ENCODE measurements at places on chromosomes 6 and 20.

DNA sequence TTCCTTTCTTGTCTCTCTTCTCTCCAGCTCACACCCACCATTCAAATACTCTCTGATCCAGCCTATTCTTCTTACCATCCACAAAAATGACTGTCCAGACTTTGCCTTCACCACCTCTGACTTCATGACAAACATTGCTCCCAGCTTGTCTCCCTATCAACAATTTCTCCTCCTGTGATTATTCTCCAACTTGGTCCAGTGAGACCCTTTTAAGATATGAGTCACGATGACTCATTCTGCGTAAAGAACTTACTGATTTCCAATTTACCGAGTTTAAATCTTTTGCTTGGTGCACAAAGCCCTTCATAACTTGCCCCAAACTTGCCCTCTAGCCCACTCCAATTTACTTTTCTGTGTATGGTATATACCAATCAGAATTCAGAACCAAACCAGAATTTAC, 833.2 kb downstream of the MAFB start:
- DNase-seq: no peak

GRCh38 chr6:108250240-108250866, 10.5 kb downstream of the SNX3 start:
- DNase-seq: peak; percentile 37

- peak; percentile 78 for DNase-seq
Measured at GRCh38 chr6:143575440-143575839, 63.9 kb upstream of the FUCA2 start.

DNA sequence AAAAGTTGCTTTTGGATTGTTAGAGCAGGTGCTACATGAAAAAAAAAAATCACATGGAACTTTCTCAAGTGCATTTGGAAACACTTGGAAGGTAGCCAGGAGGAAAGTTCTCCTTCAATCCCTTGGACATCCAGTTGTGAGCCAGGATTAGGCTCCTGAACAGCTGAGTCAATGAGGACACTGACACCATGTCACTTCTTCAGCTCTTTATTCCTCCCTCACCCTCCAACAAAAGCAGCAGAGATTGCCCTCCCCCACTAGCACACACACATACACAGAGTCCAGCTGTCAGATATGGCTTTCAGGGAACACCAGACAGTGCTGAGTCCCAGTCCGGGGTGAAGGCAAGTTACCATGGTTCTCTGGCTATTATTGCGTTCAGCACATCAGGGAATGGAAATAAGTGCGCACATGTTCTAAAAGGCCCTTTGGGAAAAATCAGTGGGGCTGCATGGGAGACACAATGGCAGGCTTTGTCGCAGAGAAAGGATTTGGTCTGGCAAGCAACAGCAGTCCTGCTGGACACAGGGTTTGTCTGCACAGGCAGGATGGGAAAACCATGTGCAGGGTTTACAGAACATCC, 124.7 kb upstream of the MARCKS start:
- peak; percentile 30 for DNase-seq

- DNase-seq: no peak
Measured at GRCh38 chr6:76814496-76815458, 648.5 kb downstream of the HTR1B start.

DNA sequence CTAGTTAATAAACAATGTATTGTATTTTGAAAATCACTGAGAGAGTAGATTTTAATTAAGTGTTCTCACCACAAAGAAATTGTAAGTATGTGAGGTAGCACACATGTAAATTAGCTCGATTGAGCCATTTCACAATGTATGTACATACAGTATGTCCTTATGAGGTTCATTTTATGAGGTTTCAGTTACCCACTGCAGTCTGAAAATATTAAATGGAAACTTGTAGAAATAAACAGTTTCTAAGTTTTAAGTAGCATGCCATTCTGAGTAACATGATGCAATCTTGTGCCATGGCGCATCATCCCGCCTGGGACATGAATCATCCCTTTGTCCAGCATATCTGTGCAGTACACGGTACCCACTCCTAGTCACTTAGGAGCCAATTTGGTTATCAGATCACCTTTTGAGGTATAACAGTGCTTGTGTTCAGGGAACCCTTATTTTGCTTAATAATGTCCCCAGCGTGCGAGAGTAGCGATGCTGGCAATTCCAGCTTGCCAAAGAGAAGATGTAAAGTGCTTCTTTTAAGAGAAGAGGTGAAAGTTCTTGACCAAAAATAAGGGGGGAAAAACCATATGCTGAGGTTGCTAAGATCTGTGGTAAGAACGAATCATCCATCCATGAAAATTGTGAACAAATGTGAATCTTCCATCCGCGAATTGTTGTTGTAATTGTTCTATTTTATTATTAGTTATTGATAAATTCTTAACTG, 64.7 kb downstream of the KCNS1 start:
- peak; percentile 21 for DNase-seq
